ENCODE measurements at places on chromosomes 2 and 18. TPM values are rescaled to one million over a fixed set of nuclear protein-coding genes. Genes with fewer than 3 reads are reported as not detected.

DNA sequence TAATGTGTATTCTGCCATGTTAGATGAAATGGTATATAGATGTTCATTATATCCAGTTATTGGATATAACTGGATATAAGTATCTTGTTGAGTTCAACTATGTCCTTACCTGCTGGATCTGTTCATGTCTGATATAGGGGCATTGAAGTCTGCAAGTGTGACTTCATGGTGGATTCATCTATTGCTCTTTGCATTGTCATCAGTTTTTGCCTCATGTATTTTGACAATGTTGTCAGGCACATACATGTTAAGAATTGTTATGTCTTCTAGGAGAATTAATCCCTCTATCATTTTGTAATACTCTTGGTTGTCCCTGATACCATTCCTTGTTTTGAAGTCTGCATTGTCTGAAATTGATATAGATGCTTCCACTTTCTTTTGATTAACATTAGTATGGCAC is 15.4 kb downstream of the ZNF24 start:
- no peak for DNase-seq

DNA sequence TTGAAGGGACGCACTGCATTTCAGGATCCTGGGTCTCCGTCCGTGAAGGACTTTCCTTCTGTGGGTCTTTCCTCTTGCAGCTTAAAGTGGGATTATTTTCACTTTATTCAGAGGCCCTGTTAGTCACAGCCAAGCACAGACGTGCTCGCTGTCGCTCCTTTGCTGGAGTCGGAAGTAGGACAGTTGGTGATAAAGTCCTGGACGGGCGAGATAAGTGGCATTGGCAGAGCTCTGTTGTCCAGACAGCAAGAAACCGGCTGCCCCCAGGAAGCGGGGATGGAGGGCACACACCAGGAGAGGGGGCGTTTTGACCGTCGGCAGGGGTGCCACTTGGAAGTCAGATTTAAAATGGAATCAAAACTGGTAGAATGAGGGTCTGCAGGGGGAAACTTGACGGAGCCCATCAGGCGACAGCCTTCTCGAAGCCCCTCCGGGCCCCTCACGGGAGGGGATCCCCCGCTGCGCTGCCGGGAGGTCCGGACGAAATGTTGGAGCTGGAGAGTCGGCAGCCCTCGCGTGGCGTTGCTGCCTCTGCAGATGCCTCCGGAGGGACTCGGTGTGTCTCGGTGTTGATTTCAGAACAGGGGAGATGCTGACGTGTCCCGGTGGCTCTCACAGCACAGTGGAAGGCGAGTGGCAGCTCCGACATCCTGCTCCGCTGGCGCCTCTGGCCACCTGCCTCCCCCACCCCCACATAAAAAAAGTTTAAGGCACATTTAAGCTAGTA is 124.2 kb downstream of the NFATC1 start:
- no peak for DNase-seq

- DNase-seq: no peak
These were observed 100.1 kb downstream of the CTNNA2 start for GRCh38 chr2:79612999-79613398.

Gene LCT
- not detected for total RNA-seq

Gene ATOH8
- 2.7 TPM for total RNA-seq
